ENCODE measurements at places on chromosomes 2 and 18. TPM values are rescaled to one million over a fixed set of nuclear protein-coding genes. Genes with fewer than 3 reads are reported as not detected.

The EIF2B4 gene
- total RNA-seq, result 24.2 TPM

The ALPG gene
- total RNA-seq, result not detected

The GPBAR1 gene
- total RNA-seq, result 0.36 TPM

The AMER3 gene
- total RNA-seq, result not detected

The ERFE gene
- 0.88 TPM for total RNA-seq

The TMEM198 gene
- 1.1 TPM for total RNA-seq

The UGT1A8 gene
- not detected for total RNA-seq

The MDH1B gene
- 2.2 TPM for total RNA-seq

The GNAL gene
- 0.59 TPM for total RNA-seq
